ENCODE measurements at places on chromosomes 7 and 10.

GRCh38 chr10:44774676-44775401 lies 136.3 kb upstream of the TMEM72 start:
- DNase-seq: no peak

GRCh38 chr7:107594961-107595737 lies 15.1 kb downstream of the BCAP29 start:
- peak; percentile 91 for DNase-seq

GRCh38 chr10:78953113-78953798 lies 115.5 kb upstream of the ZMIZ1 start:
- peak; percentile 90 for DNase-seq

- no peak for DNase-seq
These were observed 5.2 kb downstream of the CCNY start for GRCh38 chr10:35341521-35341920.

GRCh38 chr7:66016131-66016461 lies 34.1 kb upstream of the GUSB start:
- DNase-seq: peak; percentile 32

- no peak for DNase-seq
These were observed 52.0 kb upstream of the NKX6-2 start for GRCh38 chr10:132837905-132838304.

GRCh38 chr7:149817836-149818535 lies 20.2 kb upstream of the ZNF862 start:
- no peak for DNase-seq

DNA sequence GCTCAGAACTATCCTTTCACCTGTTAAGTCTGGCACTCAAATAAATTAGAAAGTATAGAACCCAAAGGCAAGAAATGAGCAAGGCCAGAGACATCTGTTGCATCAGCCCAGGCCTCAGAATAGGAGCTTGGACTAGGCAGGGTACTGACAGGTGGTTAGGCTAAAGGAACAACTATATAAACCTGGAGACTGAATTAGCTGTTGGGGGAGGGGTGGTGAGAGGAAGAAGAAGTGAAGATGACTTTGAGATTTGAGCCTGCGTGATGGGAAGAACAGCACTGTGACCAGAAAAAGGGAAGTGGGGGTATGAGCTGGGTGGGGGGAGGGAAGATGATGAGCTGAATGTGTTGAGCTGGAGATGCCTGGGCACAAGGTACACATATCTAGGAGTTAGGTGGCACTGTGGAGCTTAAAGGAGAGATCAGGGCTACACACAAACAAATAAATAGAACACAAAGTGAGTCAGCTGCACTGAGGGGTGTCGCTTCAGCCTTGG lies 244.7 kb downstream of the PTEN start:
- no peak for DNase-seq
